GM12892 (cell line): ENCODE measurements at places on chromosomes 1 and 21.

- peak; percentile 97 for DNase-seq
These were observed at the start of gene RERE for GRCh38 chr1:8817412-8818324. RERE (minus strand) TSS chr1:8817640.

DNA sequence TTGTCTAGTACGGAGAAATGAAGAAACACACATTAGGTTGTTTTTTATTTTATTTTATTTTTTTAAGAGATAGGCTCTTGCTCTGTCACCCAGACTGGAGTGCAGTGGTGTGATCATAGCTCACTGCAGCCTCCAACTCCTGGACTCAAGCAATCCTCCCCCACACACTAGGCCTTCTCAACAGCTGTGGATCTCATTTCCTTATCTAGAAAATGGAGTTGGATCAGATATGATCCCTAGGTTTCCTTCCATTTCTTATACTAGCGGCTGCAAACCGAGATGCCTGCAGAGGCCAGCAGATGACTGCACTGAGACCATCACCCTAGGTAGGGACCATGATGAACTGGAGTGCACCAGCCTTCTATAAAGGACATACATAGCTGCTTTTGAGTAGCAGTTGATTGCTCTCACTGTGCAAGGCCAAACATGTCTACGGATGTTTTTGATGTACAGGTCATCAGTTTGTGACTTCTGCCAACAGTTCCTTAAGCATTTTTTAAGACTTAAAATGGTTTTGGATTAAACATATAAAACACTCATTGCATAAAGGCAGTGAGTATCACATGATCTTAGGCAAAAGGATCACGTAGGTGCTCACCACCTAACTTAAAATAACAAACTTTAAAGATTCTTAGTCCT, 11.4 kb upstream of the KLHL12 start:
- DNase-seq, result no peak

- DNase-seq, result no peak
These were observed 60.8 kb upstream of the KRTAP11-1 start for GRCh38 chr21:30942192-30942591.

DNA sequence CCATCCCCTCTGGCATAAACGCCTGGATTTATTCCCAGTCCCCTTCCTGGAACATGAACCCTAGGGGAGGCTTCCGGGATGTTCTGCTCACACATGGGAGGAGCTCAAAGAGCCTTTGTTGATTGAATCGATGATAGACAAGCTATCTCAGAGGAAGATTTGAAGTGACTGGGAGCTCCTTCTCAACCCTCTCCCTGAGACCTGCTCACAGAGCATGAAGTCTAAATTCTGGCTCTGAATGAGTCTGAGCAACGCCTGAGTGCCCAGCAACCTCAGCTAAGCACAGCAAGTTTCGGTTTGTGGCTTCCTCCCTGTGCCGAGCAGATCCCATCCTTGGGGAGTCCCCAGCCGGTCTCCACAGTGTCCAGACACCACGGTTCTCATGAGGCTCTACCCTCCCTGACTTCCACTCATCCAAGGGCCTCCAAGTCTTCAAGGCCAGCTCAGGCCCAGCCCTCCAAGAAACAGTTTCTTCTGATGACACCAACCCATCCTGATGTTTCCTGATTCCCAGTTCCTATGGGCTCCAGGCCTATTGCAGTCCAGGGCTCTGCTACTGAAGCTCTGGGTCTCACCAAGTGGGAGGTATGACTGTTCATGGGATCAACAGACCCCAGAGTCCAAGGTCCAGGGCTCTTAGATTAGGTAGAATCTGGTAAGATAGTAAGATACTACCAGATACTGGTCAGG, 190.8 kb downstream of the DYRK1A start:
- DNase-seq, result peak; percentile 64

DNA sequence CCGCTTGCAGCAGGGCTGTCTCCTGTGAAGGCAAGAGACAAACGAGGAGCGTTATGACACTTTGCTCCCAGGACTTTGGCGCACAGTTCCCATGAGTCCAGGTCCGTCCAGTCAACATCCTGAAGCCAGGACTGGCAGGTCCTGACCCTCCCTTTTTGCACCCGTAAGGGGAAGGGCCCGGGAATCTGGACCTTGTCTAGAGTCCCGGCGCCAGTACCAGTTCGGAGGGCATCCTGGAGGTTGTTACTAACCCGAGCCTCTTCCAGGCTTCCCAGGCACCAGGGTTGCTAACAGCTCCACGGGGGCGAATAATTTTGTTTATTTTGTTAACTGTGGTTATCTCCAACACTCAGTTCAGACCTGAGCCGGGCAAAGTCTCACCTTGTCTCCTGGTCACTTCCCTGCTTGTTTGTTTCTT, 682 bp upstream of the RWDD3 start:
- no peak for DNase-seq

DNA sequence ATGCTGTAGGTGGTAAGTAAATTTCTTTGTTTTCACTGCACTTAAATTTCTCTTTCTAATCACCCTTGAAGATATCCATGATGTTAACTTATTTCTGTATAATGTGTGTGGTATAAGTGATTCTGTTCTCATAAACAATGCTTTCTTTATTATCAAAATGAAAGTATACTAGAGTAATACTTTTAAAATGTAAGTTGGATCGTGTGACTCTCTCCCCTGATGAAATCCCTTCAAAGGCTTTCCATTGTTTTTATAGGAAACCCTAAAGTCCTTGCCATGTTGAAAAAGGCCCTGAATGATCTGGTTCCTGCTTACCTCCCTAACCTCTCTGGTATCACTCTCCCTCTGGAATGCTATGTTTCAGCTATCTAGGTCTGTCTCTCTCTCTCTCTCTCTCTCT, 191.1 kb upstream of the LHX8 start:
- DNase-seq, result no peak

DNA sequence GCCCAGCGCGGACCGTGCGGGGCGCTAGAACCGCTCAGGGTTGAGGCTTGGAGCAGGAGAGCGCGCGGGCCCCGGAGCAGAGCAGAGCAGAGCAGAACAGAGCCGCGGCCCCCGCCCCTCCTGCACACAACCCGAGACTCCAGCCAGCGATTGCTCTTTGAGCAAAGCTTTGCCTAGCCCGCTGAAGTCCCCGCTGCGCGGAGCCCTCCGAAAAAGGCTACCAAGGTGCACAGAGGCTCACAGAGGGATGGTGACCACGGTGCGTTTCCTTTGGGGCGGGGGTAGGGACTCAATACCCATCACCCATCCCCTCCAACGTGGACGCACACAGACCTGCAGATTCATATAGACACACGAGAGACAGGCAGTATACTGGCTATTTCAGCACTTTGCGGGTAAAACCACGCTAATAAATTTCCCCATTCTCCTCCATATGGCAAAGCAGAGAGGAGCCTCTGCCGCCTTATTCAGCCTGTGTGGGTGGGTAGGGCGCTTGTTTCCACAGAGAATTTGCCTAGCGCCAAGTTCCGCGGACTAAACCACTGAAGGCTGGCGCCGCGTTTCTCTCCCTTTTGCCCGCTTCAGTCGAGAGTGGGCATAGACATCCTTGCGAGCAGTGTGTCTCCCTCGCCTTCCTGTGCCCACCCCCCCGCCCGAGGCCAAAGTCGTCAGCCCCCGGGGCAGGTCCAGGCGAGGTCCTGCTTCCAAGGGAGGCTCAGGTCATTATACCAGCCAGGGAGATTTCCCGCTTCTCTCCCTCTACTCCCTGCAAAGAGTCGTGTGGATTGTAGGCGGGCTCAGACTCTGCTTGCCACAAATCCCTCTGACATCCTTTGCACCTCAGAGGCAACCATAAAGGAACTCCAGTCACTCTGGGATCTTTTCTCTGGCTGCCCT, 8.5 kb downstream of the HLX start:
- DNase-seq, result no peak

GRCh38 chr1:189654906-189655305, 822.8 kb downstream of the BRINP3 start:
- DNase-seq, result no peak

DNA sequence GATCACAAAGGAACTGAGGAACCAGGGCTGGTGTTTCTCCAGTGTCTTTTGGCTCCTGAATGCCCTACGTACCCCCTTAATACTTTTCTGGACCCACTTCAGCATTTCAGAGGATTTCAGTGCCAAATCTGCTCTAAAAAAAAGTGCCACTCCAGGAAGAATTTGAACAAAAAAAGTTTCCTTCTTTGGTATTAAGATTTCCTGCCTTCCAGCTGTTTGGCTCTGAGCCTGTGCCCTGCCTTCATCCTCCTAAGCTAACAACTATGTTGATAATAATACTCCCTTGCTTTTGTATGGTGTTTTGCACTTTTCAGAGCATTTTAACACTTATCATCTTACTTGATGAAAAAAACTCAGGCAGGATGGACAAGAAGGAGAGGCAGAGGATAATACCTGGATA, 11.0 kb upstream of the RIMS3 start:
- DNase-seq, result no peak

DNA sequence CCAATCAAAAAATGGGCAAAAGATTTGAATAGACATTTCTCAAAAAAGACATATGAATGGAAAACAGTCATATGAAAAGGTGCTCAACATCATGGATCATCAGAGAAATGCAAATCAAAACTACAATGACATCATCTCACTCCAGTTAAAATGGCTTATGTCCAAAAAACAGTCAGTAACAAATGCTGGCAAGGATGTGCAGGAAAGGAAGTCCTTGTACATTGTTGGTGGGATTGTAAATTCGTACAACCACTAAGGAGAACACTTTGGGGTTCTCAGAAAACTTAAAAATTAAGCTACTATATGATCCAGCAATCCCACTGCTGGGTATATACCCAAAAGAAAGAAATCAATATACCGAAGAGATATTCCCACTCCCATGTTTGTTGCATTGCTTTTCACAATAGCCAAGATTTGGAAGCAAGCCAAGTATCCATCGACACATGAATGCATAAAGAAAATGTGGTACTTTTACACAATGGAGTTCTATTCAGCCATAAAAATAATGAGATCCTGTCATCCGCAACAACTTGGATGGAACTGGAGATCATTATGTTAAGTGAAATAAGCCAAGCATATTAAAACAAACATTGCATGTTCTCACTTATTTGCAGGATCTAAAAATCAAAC, 17.9 kb downstream of the GBP5 start:
- DNase-seq, result no peak

DNA sequence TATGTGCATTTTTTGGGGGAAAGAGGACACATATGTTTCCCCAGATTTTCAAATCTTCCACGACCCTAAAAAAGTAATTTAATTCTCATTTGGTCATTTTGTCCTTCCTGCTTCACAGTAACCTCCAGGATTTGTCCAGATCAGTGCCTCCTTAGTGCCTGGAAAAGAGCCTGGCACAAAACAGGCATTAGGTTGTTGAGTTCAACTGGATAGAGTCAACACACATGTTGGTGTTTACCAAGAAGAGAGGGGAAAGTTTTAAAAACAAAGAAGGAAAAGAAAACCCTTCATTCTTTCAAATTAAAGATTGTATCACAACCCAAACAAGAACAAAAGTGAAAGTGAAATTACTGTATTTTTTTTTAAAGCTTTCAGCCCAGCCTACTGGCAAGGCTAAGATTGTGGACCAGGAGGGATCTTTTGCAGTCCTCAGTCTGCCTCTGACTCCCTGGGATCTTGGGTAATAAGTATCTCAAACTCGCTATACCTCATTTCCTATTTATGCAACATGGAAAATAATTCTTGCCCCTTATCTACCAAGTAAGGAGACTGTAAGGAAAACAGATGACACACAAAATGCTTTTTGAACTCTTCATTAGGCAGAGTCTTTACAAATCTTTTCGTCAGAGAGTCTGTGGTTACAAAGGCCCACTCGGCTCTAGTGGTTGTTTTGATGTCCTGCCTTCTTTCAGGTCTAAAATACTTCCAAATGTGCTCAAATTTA, 57.8 kb downstream of the ZNF281 start:
- DNase-seq, result no peak

DNA sequence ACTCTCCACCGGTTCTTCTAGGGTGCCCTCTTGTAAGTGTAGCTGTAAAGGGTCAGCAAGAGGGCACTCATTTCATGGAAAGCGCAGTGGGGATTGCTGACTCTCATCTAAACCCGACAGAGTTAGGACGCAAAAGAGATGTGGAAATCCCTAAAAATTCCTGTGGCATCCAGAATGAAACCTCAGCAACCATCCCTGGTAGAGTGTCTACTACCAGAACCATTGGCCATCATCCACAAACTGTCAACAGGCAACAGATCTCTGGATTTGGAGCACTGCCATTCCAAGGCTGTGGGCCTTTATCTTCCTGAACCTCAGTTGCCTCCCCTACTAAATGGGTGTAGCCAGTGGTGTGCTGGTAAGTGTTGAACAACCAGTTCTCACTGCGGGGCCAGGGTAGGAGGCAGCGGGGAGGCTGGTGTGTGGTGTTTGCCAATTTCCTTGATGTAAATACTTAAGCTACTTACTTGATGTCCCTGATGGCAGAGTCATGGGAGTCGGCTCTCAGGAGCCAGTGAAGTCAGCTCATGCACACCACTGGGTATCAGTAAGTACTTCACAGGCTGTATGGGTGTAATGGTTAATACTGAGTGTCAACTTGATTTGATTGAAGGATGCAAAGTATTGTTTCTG, 195.8 kb downstream of the KAZN start:
- DNase-seq, result no peak

DNA sequence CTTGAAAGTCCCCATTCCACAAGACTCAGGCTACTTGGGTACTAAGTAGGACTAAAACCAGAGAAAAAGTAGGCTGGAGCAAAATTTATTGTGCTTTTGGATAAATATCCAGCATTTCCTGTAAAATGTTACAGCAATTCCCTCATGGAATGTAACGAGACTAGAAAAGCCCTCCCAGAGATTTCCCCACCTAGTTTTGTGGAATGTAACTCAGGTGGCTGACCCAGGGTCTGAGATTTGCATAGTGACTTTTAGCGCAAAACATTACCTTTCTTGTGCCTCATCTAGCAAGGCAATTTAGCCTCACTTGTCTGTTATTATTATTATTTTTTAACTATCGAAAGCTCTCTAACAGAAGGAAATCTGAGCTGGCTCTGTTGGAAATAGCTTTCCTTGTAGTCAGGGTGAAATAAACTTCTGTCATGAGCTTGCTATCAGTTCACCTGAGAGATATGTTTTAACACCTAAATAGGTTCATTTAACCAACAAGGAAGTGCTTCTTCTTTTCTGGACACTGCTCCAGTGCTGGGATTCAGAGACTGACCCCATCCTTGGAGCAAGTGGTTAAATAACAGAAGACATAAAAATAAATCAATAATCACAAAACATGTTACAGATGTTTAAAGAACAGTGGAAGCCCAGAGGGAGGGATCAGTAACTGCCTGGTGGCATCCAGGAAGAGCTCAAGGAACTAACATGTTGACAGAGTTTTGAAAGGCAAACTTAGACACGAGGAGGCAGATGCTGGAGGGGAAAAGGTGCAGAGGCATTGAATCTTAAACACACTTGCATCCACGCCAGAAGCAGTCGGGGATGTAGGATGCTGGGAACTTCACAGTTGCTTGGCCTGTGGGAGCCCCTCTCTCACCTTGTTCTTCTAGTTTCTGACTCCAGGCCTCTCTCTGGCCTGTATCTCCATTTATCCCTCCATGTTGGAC, 68.3 kb upstream of the RHOU start:
- no peak for DNase-seq

- DNase-seq, result no peak
These were observed 7.4 kb downstream of the SLC16A4 start for GRCh38 chr1:110383251-110383990.

- no peak for DNase-seq
These were observed 108.7 kb downstream of the DMRTB1 start for GRCh38 chr1:53567851-53568250.
